ENCODE measurements at places on chromosomes 1 and 21. TPM values are rescaled to one million over a fixed set of nuclear protein-coding genes. Genes with fewer than 3 reads are reported as not detected.
A peak's percentile ranks its signal among the peaks of the same experiment; 100 is the strongest.

- DNase-seq = no peak
Observed at GRCh38 chr1:53383136-53383870, 55.4 kb upstream of the LRP8 start.

DNA sequence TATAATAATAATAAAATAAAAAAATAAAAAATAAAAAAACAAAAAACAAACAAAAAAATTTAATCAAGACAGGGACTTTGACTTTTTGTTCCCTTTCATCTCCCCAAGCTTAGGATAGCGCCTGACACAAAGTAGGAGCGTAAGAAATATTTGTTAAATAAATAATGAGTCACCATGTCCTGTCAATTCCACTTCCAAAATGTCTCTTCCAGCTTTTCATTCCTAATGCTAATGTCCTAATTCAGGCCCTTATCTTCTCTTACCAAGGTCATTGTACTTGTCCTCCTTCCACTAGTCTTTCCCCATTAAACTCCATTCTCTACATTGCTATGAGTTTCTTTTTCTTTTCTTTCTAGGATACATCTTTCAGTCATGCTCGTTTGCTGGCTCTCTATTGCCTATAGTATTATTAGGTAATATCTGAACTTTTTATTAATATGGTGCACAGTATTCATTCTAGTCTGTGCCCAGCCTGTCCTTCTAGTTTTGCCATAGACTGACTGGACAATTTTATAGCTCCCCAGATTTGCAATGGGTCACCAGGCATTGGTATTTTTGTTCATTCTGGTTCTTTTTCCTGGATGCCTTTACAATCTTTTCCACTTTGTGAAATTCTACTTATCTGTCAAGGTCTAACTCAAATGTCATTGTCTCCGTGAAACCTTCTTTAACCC lies 11.4 kb downstream of the NEXN start:
- no peak for DNase-seq

DNA sequence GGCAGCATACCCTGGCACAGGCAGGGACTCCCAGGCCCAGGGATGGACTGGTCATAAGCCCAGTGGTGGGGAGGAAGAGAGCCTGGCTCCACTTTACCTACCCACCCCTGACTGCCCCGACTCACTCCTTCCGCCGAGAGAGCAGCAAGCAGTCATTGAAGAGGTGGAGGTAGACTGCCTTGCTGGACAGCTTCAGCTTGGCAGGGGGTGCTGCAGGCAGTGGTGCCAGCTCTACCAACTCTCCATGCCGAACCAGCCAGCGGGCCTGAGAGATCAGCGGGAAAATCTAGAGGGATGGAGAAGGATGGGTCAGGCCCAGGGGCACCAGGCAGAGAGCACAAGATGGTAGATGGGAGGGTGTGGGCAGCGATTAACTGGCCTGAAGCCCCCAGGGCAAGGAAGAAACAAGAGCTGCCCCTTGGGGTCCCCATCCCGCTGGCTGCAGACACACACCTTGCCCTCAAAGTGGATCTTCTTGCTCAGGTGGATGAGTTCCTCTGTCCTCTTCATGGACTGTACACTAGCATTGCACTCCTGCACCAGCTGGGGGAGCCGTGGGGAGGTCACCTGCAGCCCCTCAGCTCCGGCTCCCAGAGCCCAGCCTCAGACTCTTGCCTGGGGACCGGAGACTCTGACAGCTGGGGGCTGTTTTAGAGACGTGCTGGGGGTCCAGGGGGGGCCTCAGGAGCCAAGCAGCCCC lies 7.7 kb downstream of the ARHGEF19 start:
- DNase-seq = no peak

GRCh38 chr1:232597721-232598120 lies 32.2 kb downstream of the SIPA1L2 start:
- no peak for DNase-seq

- DNase-seq = no peak
Observed at GRCh38 chr1:227572752-227573151, 9.4 kb downstream of the ZNF678 start.

- DNase-seq = no peak
Observed at GRCh38 chr1:8794605-8795004, 22.8 kb downstream of the RERE start.

DNA sequence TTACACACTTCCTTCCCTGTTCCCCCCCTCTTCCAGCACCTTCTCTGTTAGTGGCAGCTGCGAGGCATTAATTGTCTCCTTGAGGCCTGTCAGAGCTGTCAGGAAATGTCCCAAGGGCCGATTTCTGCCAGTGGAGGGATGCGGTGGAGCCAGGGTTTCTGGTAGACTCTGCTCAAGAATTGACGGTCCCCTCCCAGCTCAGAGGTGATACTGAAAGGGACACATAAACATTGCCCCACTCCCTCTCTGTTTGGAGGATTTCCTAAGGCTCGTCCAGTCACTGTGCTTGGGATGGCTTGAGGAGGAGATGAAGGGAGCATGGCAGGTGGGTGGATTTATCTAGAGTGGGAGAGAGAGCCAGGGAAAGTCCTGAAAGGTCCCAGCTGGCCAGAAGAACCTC lies 61.4 kb upstream of the CD34 start:
- DNase-seq = no peak

DNA sequence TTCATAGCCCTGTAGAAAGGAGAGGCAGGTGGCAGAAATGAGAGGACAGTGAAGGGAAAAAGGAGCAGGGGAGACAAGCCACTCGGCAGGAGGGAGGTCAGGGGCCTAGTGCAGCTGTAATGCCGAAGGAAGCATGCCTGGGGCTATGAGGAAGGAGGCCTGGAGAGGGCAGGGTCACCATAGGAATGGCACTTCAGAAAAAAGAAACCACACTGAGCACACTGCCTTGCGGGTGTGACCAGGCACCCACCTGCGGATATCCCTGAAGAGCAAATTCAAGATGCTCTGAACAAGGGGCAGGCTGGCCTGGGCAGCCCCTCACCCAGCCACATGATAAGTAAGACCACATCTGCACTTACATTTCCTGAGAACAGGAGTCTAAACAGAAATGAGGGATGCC lies 104.7 kb downstream of the JAK1 start:
- no peak for DNase-seq

- no peak for DNase-seq
Observed at GRCh38 chr1:152125834-152126443, 10.7 kb upstream of the TCHH start.

DNA sequence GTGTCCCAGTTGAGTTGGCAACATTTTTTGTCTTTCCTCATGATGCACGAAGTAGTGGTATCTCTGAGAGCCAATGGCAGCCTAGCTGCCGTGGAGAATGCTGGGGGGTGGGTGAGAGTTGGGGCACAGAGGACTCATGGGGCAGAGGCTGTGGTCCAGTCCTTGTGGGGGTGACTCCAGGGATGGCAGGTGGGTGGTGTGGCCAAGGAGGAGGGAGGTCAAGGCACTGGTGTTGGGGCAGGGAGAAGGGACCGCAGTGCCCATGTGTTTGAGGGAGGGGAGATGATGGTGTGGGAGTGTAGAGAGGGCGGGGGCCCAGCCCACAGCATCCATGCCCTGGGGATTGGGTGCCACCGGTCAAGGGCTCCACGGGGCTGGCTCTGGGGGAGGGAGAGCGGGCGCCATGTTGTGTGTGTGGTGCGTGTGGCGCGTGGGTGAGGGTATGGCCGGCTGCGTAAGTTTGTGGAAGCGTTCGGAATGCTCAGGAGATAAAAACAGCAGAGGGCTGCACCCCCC lies 63.5 kb downstream of the PRKCZ start:
- no peak for DNase-seq

GRCh38 chr1:231882333-231882732 lies 255.7 kb downstream of the DISC1 start:
- no peak for DNase-seq

GRCh38 chr1:172147541-172147940 lies 272.9 kb upstream of the C1orf105 start:
- peak; percentile 28 for DNase-seq

- peak; percentile 99 for DNase-seq
Observed at GRCh38 chr1:64077281-64077940, 126.0 kb upstream of the UBE2U start.

DNA sequence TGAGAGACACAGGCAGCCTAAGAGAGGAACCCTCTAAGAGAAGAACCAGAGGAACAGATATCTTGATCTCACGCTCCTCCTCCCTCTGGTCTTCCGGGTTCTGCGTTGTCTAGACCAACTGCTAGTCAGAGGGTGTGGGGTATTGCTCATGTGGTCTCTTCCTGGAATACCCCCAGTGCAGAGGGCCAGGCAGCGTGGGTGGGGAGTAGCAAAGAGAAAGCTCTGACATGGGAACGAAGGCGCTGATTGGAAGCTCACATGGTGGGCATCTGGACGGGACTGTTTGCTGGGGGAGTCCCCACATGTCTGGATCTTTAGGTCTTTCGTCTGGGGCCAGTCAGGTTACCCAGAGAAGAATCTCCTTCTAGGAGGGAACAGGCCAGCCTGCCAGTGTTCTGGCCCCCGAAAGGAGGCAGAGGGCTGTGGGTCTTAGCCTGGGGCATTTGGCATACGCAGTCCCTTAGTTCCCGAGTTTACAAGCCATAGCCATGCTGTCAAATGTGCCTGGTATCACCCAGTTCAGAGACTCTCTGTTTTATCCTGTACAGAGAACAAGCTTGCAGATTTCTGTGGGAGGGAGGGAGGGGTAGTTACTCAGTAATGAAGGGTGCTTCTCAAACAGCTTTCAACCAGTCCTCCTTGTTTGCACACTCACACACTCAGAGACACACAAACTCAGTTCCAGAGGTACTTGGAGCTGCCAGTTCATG lies 18.3 kb upstream of the IL6R start:
- no peak for DNase-seq

- DNase-seq = no peak
Observed at GRCh38 chr1:41618871-41619270, 134.4 kb upstream of the EDN2 start.

- DNase-seq = no peak
Observed at GRCh38 chr1:195851016-195851601, 757.1 kb downstream of the KCNT2 start.

DNA sequence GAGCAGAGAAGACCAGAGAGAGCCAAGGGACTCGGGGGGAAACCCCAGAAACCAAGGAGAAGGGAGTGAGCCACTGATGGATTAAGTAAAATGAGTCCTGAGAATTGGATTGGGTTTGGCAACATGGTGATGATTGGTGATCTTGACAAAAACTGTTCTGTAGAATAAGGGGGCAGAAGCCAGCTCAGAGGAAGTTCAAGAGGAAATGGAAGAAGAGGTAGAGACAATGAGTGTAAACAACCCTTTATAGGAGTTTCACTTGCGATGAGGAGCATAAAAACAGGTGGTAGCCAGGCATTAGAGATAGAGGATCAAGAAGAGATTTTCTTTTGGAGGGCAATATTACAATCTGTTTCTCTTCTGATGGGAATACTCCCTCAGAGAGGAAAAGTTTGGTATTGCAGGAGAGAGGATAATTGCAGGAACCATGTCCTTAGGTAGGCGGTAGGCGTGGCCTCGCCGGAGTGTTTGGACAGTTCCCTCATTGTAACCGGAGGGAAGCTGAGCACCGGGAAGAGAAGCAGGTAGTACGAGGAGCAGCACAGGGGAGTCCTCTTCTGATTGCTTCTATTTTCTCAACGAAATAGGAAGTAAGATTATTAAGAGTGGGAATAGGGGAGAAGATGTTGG lies 68.4 kb upstream of the TENT5C start:
- peak; percentile 58 for DNase-seq

DNA sequence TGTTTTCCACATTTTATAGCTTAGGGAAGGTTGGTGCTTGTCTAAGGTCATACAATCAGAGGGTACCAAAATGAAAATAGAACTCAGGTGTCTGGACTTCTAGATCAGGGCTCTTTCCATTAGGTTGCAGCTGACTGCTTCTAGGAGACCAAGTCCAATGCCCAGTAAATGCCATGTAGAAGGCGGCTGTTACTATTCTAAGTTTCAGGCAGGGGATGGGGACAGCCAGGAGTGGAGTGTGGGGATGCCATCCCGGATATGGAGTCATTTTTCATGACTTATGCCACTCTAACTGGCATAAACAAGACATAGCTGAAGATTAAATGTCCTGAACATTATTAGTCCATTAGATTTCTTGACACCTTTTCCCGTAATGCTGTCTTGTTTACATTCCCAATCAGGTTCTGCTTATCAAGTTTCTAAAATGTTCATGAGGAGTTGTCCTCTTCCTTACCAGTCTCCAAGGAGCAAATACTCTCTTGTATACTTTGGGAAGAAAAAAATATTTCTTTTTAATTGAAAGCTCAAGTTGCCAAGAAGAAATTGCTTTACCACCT lies 31.5 kb downstream of the XCL1 start:
- DNase-seq = no peak

DNA sequence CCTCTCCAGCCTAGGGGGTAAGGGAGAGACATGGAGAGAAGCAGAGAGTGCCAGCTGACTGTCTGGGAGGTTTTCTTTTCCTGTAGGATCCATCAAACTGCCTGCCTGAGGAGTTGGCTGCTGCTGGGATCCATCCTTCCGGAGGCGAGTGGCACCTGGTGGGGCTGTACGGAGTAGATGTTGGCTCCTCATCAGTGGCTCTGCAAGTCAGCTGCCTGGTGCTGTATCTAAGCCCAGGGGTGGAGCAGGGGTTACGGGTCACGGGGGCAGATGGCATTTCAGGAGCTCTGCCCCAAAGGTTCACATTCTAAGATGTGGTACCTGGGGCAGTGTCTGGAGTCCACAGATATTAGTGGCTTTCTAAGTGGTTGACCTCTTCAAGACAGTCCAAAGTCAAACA lies 128.0 kb downstream of the ACTL8 start:
- no peak for DNase-seq

GRCh38 chr1:55547405-55547804 lies 332.2 kb upstream of the USP24 start:
- DNase-seq = no peak

GRCh38 chr1:176033474-176033873 lies 173.6 kb downstream of the COP1 start:
- DNase-seq = peak; percentile 16

GRCh38 chr1:55213151-55213884 lies 1.8 kb downstream of the USP24 start:
- DNase-seq = no peak

GRCh38 chr1:172236958-172237357 lies 183.5 kb upstream of the C1orf105 start:
- no peak for DNase-seq

GRCh38 chr1:145995964-145996432 lies 381 bp downstream of the TXNIP start:
- DNase-seq = no peak

- DNase-seq = peak; percentile 45
Observed at GRCh38 chr1:46488343-46489168, 1.1 kb upstream of the DMBX1 start.

DNA sequence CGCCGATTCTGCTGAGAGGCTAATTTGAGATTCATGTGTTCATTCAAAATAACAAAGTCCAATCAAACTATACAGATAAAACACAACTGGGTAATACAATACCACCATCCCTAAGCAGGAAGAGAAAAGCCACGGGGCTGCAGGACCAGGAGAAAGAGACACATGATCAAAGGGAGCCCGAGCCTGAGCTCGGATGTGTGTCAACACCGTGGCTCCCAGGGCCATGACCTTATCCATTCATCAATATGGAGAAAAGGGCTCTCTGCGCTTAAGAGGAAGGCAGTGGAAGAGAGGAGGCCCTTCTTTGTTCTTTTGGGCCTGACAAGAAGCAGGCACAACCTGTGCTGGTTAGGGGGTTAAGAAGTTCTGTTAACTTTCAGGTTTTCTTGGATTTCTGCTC lies 56.7 kb downstream of the HUNK start:
- no peak for DNase-seq

The NCF2 gene
- total RNA-seq = 14.4 TPM

The KCNAB2 gene
- total RNA-seq = 4.8 TPM

The AUNIP gene
- 5.7 TPM for total RNA-seq

The CERS2 gene
- total RNA-seq = 113 TPM

The ZP4 gene
- total RNA-seq = 0.71 TPM

The CLCA1 gene
- not detected for total RNA-seq

The CELA3B gene
- not detected for total RNA-seq

The TTC34 gene
- 0.17 TPM for total RNA-seq

The OR2T34 gene
- total RNA-seq = not detected

The IGSF3 gene
- total RNA-seq = 134 TPM

The LCE2B gene
- total RNA-seq = not detected

The SIPA1L2 gene
- total RNA-seq = 19.8 TPM
